ENCODE measurements at places on chromosomes 1 and 21. TPM values are rescaled to one million over a fixed set of nuclear protein-coding genes. Genes with fewer than 3 reads are reported as not detected.

DNA sequence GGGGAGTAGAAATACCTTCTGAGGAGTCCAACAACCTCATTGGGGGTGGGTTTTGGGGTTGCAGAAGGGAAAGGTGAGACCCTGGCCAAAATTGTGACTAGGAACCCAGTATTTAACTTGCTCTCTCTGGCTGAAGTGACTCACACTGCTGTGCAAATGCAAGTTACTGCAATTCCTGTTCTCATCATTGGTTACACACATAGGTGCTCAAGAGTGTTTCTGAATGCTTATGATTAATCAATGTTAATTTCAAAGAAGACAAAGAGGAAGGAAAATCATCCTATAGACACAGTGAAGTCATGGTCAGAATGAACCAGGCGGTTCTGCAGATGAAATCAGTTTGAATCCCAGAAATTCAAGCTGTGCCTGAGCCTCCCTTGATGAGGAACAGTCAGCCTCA, 3.1 kb downstream of the ASCL5 start:
- no peak for DNase-seq
- no peaks in the 10 kb centered on the region for H3K36me3 ChIP-seq
- peaks cover 10% of the 10 kb centered on the region for H3K4me1 ChIP-seq
- H3K27ac ChIP-seq = no peak overlapping the region
- H3K4me3 ChIP-seq = no peak overlapping the region

- peaks cover 4% of the 10 kb centered on the region for H3K36me3 ChIP-seq
- H3K4me3 ChIP-seq = peak overlapping the region; percentile 88
- DNase-seq = peak; percentile 22
- H3K4me1 ChIP-seq = peaks cover 28% of the 10 kb centered on the region
- peak overlapping the region; percentile 68 for H3K27ac ChIP-seq
Measured at GRCh38 chr1:21175670-21176581, 771 bp downstream of the EIF4G3 start.

DNA sequence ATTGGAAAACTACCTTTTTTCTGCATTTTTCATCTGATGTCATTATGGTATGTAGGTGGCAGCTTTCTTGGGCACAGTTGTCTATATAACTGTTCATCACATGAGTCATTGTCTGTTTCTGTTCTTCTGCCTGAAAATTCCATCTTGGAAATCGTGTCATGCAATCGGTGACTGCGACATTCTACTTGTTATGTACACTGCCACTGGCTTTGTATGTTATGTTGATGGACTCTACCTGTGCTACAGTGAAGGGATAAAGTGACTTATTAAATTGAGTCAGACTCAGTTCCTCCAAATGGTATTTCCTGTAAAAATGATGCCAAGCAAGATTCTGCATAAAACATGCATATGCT, 8.6 kb downstream of the SMAP2 start:
- H3K4me1 ChIP-seq = peaks cover 62% of the 10 kb centered on the region
- peaks cover 3% of the 10 kb centered on the region for H3K36me3 ChIP-seq
- no peaks in the 10 kb centered on the region for H3K27me3 ChIP-seq
- H3K4me3 ChIP-seq = no peak overlapping the region
- no peak for DNase-seq

Gene COL16A1
- total RNA-seq = 2.1 TPM

Gene CCDC190
- total RNA-seq = 0.19 TPM

All from progenitor cell of endocrine pancreas (in vitro differentiated cells).